Muscle of arm (tissue), 14 donors: ENCODE measurements at places on chromosomes 2 and 18. TPM values are rescaled to one million over a fixed set of nuclear protein-coding genes. Genes with fewer than 3 reads are reported as not detected.

Gene GKN1
- polyA plus RNA-seq, result not detected

Gene GALNT1
- polyA plus RNA-seq, result 84.5 TPM

DNA sequence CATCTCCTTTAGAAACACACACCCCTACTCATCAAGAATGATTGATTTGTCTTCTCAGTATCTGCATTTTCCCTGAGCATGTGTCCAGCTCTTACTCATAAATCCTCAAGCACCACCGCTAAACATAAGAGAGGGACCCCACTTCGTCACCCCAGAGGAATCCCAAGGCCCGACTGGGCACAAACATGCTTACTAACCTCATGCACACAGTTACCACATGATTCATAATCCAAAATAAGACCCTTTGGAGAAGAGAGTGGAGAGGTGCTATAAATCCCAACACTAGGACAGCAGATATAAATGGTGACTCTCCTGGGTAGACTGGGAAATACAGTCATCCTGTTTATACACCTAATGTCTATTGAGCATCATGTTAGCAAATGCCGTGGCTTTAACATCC, 843.2 kb upstream of the ID2 start:
- no peak for DNase-seq

- DNase-seq, result no peak
Observed at GRCh38 chr2:71736986-71737385, 283.6 kb downstream of the DYSF start.

DNA sequence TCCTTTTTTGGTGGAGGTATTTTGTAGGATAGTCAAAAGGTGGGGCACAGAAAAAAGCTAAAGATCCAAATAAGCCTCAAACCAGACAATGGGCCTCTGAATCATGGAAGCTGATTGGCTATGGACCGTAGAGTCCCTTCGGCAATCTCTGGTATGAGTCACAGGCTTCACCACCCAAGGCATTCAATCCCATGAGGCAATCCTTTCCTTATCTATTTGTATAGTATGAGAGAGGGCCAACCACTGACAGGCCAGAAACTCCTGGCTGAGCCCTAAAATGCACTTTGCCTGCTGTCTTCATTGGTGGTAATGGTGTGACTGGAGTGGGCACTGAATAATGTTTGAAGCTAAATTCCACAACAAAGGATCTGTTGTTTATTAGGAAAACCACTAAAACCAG, 38.7 kb upstream of the MEX3C start:
- no peak for DNase-seq

- no peak for DNase-seq
Observed at GRCh38 chr18:9404565-9405060, 70.0 kb downstream of the TWSG1 start.

DNA sequence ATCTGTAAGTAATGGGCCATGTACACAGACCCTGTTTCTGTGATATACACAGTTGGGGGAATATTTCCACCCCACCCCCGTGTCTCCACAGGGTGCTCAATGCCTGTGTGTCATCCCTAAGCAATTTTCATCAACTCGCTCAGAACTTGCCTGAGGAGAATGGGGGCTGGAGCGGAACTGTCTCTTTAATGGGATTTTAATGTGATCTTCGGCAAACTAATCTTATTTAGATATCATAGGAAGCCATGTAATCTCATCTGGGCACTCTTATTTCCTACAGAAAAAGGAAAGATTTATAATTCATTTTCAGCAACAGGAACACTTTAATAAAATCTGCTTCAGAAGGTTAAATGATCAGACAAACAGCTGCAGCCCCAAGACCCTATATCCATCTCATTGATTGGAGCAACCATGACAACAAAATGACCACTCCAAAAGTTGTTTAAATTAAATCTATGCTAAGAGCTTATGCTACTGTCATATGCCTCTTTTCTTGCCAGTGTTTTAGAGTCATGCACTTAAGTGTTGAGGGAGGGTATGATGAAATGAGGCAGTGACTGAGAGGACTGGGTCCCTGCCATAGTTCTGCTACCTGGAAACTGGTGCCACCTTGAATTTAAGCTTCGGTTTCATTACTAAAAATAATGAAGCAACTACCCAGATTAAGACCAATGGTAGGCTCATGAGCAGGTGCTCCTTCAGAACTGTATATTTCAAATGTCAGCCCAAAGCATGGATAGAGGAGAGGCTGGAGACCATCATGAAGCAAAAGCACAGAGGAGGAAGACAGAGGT, 183.1 kb upstream of the DDX18 start:
- DNase-seq, result no peak

GRCh38 chr2:129896226-129897100, 83.0 kb upstream of the RAB6C start:
- no peak for DNase-seq

DNA sequence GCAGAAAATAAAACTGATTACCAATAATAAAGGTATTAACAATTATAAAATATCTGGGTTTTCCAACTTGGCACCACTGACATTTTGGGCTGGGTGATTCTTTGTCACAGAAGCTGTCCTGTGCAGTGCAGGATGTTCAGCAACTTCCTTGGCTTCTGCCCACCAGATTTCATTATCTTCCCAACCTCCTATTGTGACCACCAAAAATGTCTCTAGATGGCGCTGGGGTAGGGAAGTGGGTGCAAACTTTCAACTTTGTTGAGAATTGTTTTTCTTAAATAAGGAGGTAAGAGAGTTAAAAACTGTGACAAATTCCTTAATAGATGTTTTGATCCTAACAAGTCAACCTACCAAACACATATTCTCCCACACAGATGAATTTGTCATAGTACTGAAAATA, 90.1 kb downstream of the GAREM1 start:
- DNase-seq, result no peak
